ENCODE measurements at places on chromosomes 5 and 9. TPM values are rescaled to one million over a fixed set of nuclear protein-coding genes. Genes with fewer than 3 reads are reported as not detected.

Gene CDC25C
- not detected for total RNA-seq

Gene ADRB2
- 28.4 TPM for total RNA-seq

Gene ZNF366
- 2.6 TPM for total RNA-seq

Gene SLC25A2
- total RNA-seq: 2.3 TPM

Gene PCSK5
- total RNA-seq: 18.4 TPM

Gene DNAJC21
- 37.3 TPM for total RNA-seq

Gene FAM240B
- not detected for total RNA-seq

Gene NME5
- total RNA-seq: 2.0 TPM

Gene ARAP3
- 5.3 TPM for total RNA-seq

Gene SLC34A3
- total RNA-seq: not detected

Gene MAT2B
- 55.1 TPM for total RNA-seq

Gene CD14
- total RNA-seq: 61.2 TPM

Gene POLR3G
- total RNA-seq: 2.9 TPM

Gene WNK2
- total RNA-seq: not detected

Gene PDE8B
- total RNA-seq: 17.2 TPM

Gene PCDHGC3
- 33.0 TPM for total RNA-seq

Gene PRDM9
- total RNA-seq: not detected

Gene CDHR2
- total RNA-seq: not detected

Gene SLC1A1
- total RNA-seq: 7.5 TPM

Gene KCNIP1
- total RNA-seq: 6.4 TPM

Gene ORM2
- total RNA-seq: not detected

Gene PCDHB7
- total RNA-seq: 1.5 TPM

Gene FAM221B
- not detected for total RNA-seq

Gene FRMPD1
- total RNA-seq: 1.0 TPM

Gene MSX2
- total RNA-seq: 0.34 TPM

Gene GPX8
- total RNA-seq: 18.3 TPM

Gene SNCAIP
- total RNA-seq: 7.0 TPM

Gene FAM81B
- total RNA-seq: not detected

Gene NSA2
- total RNA-seq: 114 TPM

Gene MGAT4B
- total RNA-seq: 92.6 TPM

Gene SAP30L
- 26.2 TPM for total RNA-seq

Gene PARP8
- 9.4 TPM for total RNA-seq

Gene RASGRF2
- 6.6 TPM for total RNA-seq

Data from subcutaneous adipose tissue (tissue), 4 donors.